ENCODE measurements at places on chromosomes 6 and 20.

- no peak for DNase-seq
These were observed 199.1 kb upstream of the TCF21 start for GRCh38 chr6:133689863-133690262.

DNA sequence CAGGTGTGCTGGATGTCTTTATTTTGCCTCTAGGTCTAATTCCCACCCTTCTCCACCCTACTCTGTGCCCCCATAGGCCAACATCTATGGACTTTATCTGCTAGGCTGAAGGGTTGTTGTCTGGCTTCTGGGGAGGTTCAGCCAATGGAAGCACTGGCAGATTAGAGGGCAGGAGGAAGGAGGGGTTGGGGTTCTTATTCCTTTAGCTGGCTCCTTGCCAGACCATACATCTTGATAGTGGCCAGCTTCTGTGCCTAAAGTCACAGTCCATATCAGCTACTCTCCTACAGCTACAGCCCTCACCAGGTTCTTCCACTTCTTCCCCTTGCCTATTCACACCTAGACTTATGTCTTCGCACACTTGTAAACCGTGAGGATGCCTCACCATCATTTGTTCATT, 41.1 kb downstream of the ROS1 start:
- no peak for DNase-seq

DNA sequence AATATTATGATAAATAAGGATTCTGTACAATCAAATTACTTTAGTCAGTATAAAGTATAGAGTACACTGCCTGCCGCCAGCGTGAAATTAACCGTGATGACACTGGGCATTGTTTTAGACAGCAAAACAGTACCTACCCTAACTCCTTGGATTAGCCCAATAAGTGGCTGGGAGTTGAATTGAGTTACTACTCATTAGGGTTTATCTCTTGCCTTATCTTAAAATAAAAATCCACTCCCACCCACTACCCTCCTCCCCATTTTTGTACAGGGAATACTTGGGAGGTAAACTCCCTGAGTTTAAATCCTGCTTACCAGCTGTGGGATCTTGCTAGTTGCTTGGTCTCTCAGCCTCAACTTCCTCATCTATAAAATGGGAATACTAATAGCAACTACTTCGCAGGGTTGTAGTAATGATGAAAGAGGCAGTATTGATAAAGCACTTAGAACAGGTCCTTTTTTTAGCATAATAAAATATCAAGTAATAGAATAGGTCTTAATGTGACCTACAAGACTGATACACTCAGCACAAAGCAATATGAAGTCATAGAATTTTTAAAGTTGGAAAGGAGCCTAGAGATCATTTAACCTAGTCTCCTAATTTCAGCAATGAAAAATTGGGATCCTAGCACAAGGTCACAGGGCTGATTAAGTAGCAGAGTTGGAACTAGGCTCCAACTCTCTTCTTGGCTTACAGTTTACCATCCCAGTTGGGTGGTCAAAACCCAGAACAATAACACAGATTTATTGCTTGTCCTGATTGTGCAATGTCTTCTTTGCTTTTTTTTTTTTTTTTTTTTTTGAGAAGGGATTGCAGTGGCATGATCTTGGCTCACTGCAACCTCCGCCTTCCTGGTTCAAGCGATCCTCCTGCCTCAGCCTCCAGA, 23.8 kb downstream of the PHACTR2 start:
- no peak for DNase-seq

- no peak for DNase-seq
These were observed 29.6 kb upstream of the VEGFA start for GRCh38 chr6:43740321-43740960.

- no peak for DNase-seq
These were observed 26.5 kb downstream of the SMLR1 start for GRCh38 chr6:130853555-130854183.

DNA sequence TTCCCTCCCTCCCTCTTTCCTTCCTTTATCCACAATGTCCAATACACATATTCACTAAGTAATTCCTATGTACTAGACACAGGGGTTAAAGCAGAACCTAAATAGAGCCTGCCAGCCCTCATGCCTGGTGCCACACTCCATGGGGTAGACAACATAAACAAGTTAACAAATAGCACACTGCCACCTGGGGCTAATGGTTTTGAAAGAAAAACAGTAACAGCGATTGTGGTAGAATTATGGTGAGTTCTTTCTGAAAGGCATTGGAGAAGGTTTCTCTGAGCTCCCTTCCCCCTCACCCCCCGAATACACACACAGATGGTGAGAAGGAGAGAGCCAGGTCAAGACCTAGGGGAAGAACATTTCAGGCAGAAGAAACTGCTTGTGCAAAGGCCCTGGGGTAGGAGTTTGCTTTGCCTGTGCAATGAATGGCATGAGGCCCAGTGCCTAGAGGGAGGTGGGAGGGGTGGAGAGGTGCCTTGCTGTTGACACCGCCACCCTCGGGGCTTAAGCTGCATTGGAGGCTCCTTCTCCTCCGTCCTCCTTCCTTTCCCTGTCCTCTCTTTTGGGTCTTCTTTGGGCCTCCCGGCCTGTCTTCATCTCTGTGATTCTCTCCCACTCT, 502.4 kb upstream of the SULF2 start:
- DNase-seq: no peak

All from GM12878 (cell line).